ENCODE measurements at places on chromosomes 2 and 18.

- no peak overlapping the region for H3K4me3 ChIP-seq
- no peaks in the 10 kb centered on the region for H3K4me1 ChIP-seq
- H3K27me3 ChIP-seq = no peaks in the 10 kb centered on the region
- no peak overlapping the region for H3K27ac ChIP-seq
- no peaks in the 10 kb centered on the region for H3K36me3 ChIP-seq
Measured at GRCh38 chr2:178202927-178203326, 8.6 kb downstream of the OSBPL6 start.

GRCh38 chr2:164146441-164146840 lies 410.6 kb upstream of the FIGN start:
- no peaks in the 10 kb centered on the region for H3K27me3 ChIP-seq
- no peak overlapping the region for H3K4me3 ChIP-seq
- no peaks in the 10 kb centered on the region for H3K4me1 ChIP-seq

DNA sequence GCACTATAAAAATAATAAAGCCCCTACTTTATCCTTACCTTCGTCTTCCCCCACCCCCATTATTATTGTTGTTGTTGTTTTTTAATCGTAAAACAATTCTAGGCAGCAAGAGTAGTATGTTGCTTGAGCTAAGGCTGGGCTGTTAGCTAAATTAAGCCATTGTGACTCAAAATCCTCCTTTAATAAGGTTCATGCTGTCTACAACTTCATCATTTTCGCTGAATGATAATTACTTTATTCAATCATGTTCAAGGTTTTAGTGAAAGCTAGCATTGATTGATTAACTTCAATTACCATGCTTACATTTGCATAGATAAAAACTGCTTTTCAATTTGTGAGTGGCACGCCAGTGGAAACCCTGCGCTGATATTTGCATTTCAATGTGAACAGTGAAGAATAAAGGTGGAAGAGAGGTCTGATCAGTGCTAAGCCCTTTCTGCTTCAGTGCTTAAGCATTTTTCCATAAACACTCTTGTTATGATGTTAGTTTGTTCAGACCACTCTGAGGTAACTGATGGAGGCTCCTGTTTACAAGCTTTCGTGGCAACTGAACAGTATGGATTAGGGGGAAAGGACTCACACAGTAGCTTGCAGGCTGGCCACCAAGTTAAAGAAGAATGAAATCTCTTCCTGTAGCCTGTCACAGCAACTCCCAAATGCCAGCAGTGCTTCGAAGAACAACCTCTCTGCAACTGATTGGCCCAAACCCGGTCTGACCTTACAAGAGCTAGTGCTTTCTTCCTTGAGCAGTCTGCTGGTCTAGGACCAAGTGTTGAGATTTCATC lies 156.8 kb downstream of the GPD2 start:
- DNase-seq = no peak
- no peak overlapping the region for H3K4me3 ChIP-seq
- no peaks in the 10 kb centered on the region for H3K36me3 ChIP-seq
- H3K27ac ChIP-seq = no peak overlapping the region
- H3K4me1 ChIP-seq = no peaks in the 10 kb centered on the region
- no peaks in the 10 kb centered on the region for H3K27me3 ChIP-seq

GRCh38 chr2:57693177-57693576 lies 353.4 kb upstream of the VRK2 start:
- no peak overlapping the region for H3K27ac ChIP-seq
- H3K27me3 ChIP-seq = no peaks in the 10 kb centered on the region
- DNase-seq = no peak
- no peak overlapping the region for H3K4me3 ChIP-seq
- H3K36me3 ChIP-seq = no peaks in the 10 kb centered on the region

- no peaks in the 10 kb centered on the region for H3K36me3 ChIP-seq
- H3K4me3 ChIP-seq = peak overlapping the region; percentile 67
- DNase-seq = no peak
- H3K4me1 ChIP-seq = peaks cover 14% of the 10 kb centered on the region
- no peak overlapping the region for H3K27ac ChIP-seq
Measured at GRCh38 chr18:7116792-7117389, 706 bp downstream of the LAMA1 start.

DNA sequence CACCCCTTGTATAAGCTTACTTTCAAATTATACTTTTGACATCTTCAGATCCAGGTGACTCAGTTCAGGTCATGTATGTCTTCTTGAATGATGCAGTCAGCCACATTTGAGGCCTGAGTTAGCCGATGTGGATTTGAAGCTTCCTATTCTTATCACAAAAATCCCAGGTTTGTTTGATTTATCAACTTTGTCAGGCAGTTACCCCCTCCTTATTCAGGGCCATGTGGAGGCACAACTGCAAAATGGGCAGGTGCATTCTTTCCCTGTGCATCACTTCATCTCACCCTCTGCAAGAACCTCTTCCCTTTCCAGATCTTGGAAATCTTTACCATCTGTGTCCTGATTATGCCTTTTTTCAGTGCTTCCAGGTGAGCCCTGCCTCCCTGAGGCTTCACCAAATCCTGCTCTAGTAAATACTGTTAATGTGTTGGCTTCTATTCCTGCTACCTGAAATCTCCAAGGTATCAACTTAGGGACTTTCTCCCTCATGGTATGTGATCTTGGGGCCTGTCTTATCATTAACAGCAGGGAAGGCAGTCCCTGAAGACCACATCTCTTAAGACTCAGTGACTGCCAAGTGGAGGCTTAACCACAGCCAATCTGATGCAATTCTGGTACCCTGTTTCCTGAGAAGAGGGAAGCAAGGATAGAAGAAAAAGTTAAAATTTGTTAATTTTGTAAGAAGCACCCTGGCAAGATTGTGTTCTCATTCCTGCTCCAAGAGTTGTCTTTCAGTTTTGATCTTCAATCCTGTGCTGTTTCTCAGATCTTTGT lies 9.4 kb upstream of the ARHGAP28 start:
- no peak overlapping the region for H3K4me3 ChIP-seq
- no peaks in the 10 kb centered on the region for H3K36me3 ChIP-seq
- no peaks in the 10 kb centered on the region for H3K4me1 ChIP-seq
- DNase-seq = no peak
- H3K27me3 ChIP-seq = no peaks in the 10 kb centered on the region
- H3K27ac ChIP-seq = no peak overlapping the region

GRCh38 chr18:78445880-78446279 lies 533.7 kb upstream of the SALL3 start:
- no peak for DNase-seq
- no peak overlapping the region for H3K4me3 ChIP-seq
- no peaks in the 10 kb centered on the region for H3K36me3 ChIP-seq
- no peaks in the 10 kb centered on the region for H3K4me1 ChIP-seq

DNA sequence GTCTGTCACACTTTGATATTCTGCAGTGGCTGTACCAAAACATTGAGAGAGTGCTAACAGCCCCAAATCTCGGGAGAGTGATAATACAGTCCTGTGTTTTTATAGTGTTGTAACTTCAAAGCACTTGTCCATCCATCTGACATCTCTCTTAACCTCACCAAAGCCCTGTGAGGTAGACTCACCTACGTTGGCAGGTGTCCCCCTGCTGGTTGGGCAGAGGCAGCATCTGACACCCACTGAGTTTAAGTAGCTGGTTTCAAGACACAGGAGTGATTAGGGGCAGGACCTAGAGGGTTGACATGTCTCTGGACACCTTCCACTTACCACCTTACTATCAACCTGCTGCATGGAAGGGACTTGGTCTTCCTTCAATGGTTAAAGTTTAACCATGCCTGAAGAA lies 22.9 kb downstream of the COLEC12 start:
- H3K4me3 ChIP-seq = no peak overlapping the region
- H3K27ac ChIP-seq = no peak overlapping the region
- H3K27me3 ChIP-seq = no peaks in the 10 kb centered on the region
- DNase-seq = no peak
- H3K36me3 ChIP-seq = no peaks in the 10 kb centered on the region
- peaks cover 12% of the 10 kb centered on the region for H3K4me1 ChIP-seq

GRCh38 chr2:64461271-64462058 lies 7.5 kb downstream of the LGALSL start:
- no peak overlapping the region for H3K27ac ChIP-seq
- H3K27me3 ChIP-seq = no peaks in the 10 kb centered on the region
- H3K4me1 ChIP-seq = no peaks in the 10 kb centered on the region
- no peak for DNase-seq

DNA sequence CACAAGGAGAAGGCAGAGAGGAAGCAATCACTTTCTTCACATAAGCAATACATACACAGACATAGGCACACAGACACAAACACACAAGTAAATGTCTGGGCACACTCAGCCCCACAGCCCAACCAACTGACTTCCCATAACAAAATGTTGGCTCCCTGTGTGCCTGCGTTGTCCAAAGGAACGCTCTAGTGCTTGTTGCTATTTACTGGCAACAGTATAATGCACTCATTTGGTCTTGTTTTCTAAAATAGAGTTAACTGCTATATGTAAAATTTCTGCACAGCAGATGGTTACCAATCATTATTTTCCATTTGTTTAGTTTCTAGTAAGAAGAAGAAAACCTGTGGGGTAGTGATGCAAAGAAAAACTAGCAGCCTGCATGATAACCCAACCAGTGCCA lies 16.5 kb downstream of the FIGN start:
- H3K4me1 ChIP-seq = no peaks in the 10 kb centered on the region
- no peaks in the 10 kb centered on the region for H3K36me3 ChIP-seq
- DNase-seq = no peak
- H3K27ac ChIP-seq = no peak overlapping the region

Data from ascending aorta (tissue), 2 donors.